ENCODE measurements at places on chromosomes 2 and 18.

DNA sequence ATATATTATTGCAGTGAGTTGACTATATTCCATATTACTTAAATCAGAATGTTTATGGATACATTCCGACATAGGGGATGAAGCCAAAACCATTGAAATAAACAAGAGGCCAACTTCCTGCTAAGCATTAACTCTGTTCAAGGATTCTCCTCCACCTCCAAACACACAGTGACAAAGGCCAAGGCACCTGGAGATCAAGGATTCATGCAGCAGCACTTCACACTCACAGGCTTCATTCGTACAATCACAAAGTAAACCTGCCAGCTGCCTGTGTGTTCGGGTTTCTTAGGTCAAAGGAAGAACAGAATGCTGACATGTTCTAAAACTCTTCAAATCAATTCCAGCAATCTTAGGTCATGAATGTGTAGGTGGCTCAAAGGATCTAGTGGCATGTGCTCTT, 22.8 kb downstream of the WDFY1 start:
- no peak for DNase-seq
- H3K4me1 ChIP-seq = peaks cover 14% of the 10 kb centered on the region
- no peaks in the 10 kb centered on the region for H3K36me3 ChIP-seq
- H3K27ac ChIP-seq = no peak overlapping the region
- no peak overlapping the region for H3K4me3 ChIP-seq
- no peaks in the 10 kb centered on the region for H3K27me3 ChIP-seq

DNA sequence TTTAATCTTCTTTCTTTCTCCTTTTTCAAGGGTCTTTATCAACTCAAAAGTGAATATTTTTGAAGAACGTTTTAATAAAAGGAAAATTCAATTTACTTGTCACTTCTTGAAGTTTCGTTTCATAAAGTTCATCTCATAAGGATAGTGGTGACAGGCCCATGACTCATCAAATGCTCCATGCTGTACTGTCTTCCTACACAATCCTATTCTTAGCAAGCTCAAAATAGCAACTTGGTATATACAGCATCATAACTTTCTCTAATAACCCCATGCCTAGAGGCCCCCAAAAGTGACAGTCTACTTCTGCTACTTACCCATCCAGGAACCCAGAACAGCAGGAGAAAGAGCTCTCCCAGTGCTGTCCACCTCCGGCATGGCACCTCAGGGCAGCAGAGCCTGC, 7.7 kb downstream of the FBXO15 start:
- H3K4me1 ChIP-seq = no peaks in the 10 kb centered on the region
- no peaks in the 10 kb centered on the region for H3K27me3 ChIP-seq
- H3K27ac ChIP-seq = no peak overlapping the region
- H3K36me3 ChIP-seq = no peaks in the 10 kb centered on the region

- no peak overlapping the region for H3K27ac ChIP-seq
- H3K4me3 ChIP-seq = no peak overlapping the region
- H3K36me3 ChIP-seq = no peaks in the 10 kb centered on the region
- DNase-seq = no peak
- no peaks in the 10 kb centered on the region for H3K27me3 ChIP-seq
- H3K4me1 ChIP-seq = no peaks in the 10 kb centered on the region
Measured at GRCh38 chr18:78814766-78815165, 164.9 kb upstream of the SALL3 start.

GRCh38 chr18:69626171-69626570, 225.5 kb downstream of the DOK6 start:
- H3K4me3 ChIP-seq = no peak overlapping the region
- no peaks in the 10 kb centered on the region for H3K36me3 ChIP-seq
- H3K27ac ChIP-seq = no peak overlapping the region
- no peak for DNase-seq

- H3K4me3 ChIP-seq = no peak overlapping the region
- H3K27ac ChIP-seq = no peak overlapping the region
Measured at GRCh38 chr2:21395366-21395765, 271.6 kb downstream of the TDRD15 start.

DNA sequence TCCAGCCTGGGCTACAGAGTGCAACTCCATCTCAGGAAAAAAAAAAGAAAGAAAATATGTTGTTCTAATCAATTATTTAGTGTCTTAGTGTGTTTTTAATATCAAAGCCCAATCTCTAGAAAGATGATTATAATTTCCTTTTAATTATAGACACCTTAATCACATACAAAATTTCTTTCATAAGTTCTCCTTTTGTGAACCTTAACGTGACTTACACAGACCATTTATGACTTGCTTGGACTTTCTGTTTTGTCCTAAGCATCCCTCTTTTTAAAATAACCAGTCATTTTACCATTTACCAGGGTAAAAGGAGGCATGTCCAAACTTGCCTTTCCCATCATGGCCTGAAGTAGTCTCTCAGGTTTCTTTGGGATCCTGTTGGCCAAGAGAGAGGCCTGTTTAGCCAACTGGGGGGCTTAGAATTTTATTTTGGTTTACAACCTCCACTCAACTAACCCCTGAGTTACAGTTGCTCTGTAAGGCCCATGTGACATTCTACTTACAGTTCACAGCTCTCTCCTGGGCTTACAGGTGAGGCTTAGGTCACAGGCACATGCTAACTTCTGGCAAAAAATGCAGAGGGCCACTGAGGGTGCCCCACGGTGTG, 23.9 kb upstream of the GPR155 start:
- H3K27me3 ChIP-seq = no peaks in the 10 kb centered on the region
- H3K4me3 ChIP-seq = no peak overlapping the region
- H3K36me3 ChIP-seq = no peaks in the 10 kb centered on the region
- H3K4me1 ChIP-seq = no peaks in the 10 kb centered on the region

DNA sequence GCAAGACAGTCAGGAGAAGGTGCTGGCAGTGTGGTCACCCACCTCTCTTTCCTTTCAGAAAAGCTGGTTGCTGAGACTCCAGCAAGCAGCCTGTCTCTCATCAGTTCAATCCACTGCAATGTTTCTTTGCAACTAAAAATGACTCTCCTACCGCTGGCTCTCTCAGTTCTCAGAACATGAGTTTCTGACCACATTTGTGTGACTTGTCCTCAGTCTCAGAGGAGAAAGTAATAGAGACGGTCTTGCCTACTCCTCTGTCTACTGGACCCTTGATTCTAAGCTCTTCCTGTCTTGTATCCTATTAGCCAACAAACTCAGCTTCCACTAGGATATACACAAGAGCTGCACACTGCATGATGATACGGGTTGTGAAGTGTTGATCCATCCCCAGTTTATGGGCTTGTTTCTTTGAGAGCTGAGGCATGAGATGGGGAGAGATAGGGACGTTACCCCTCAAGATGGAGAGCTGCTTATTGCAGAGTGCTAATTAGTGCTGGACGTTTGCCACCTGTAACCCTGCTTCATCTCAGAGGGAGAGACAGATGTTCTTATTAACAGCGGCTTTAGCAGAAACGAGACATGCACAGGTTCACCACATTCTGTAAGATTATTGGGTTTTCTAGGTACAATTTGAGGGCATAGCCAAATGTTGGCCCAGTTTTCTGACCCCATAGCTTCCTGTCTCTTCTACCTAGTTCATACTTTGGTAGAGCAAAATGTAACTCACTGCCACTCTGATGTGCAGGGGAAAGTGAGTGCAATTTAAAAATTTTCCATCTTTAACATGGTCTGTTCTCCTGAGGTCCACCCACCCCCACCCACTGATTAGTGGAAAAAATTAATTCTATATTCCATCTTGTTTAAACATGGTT, 32.4 kb upstream of the YWHAQ start:
- no peaks in the 10 kb centered on the region for H3K27me3 ChIP-seq
- no peak overlapping the region for H3K4me3 ChIP-seq

DNA sequence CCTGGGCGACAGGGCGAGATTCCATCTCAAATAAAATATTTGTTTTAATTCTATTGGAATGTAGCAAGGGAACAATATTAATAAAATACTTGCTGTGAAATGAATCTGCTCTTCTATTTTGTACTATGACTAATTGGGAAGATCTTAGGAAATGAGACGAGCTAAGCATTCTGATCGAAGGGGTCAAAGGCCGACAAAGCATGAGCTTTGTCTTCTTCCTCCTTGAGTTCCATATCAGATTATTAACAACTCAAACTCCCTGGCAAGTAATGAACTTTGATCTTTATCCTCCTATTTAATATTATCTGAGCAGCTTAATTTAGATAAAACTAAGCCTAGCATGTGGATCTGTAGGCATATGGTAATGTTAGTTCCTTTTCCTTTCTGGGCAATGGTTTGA, 15.5 kb downstream of the GEMIN6 start:
- no peak for DNase-seq
- H3K36me3 ChIP-seq = peaks cover 5% of the 10 kb centered on the region
- no peak overlapping the region for H3K27ac ChIP-seq
- no peaks in the 10 kb centered on the region for H3K4me1 ChIP-seq

DNA sequence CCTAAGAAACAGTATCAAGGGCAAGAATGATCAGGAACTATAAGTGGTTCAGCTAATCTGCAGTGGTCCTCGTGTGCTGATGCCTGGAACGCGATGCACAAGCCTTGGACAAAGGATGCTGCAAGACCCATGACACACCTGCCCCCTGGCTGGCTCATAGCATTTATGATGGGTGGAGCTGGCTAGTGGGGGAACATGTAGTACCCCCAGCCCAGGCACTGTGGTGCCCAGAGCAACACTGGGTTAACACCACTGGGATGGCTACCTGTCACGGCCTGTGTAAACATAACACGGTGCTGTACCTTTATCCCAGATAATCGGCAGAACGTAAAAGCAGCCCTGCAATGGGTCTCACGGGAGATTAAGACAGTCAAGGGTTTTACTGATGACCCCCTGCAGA, 60.3 kb upstream of the PEX13 start:
- peaks cover 11% of the 10 kb centered on the region for H3K36me3 ChIP-seq
- no peak overlapping the region for H3K4me3 ChIP-seq
- DNase-seq = no peak
- no peaks in the 10 kb centered on the region for H3K4me1 ChIP-seq
- no peaks in the 10 kb centered on the region for H3K27me3 ChIP-seq
- H3K27ac ChIP-seq = no peak overlapping the region

Measured in ascending aorta (tissue), 2 donors.